ENCODE measurements at places on chromosomes 13 and 19.

GRCh38 chr13:107518780-107519179, 696.6 kb downstream of the LIG4 start:
- DNase-seq, result no peak

DNA sequence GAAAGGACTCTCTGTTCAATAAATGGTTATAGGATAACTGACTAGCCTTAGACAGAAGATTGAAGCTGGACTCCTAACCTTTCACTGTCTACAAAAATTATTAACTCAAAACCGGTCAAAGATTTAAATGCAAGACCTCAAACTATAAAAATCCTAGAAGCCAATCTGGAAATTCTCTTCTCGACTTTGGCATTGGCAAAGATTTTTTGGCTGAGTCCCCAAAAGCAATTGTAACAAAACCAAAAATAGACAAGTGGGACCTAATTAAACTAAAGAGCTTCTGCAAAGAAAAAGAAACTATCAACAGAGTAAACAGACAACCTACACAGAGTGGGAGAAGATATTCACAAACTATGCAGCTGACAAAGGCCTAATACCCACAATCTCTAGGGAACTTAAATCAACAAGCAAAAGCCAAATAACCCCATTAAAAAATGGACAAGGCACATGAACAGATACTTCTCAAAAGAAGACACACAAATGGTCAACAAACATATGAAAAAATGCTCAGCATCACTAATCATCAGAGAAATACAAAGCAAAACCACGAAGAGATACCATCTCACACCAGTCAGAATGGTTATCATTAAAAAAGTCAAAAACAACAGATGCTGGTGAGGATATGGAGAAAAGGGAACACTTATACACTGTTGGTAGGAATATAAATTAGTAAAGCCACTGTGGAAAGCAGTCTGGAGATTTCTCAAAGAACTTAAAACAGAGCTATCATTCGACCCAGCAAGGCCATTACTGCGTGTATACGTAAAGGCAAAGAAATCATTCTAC, 266.3 kb downstream of the DNAJC15 start:
- no peak for DNase-seq

GRCh38 chr13:112759053-112759452, 69.2 kb downstream of the ATP11A start:
- no peak for DNase-seq

- peak; percentile 33 for DNase-seq
Observed at GRCh38 chr13:23899555-23899954, 2.3 kb upstream of the C1QTNF9B start.

GRCh38 chr19:49337267-49338022, 2.2 kb downstream of the CD37 start:
- DNase-seq, result no peak

GRCh38 chr19:5974721-5975387, 3.1 kb downstream of the RANBP3 start:
- DNase-seq, result no peak

Data from Calu3 (cell line).